ENCODE measurements at places on chromosomes 7 and 10.

DNA sequence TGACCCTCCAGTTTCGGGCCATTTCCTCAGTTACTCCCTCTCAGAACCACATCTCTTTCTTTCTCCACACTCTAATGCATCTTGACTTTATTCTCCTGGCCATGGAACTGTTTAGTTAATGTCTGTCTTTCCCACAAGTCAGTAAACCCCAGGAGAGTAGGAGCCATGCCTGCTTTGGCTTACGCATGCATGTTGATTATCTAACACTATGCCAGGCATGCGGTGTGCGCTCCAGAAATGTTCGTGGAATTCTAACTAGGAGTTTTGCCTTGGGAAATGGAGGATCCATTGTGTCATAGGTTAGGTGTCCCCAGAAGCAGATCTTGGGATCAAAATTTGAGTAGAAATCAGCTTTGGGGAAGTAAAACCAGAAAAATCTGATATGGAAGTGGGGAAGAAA, 308.9 kb downstream of the GRID1 start:
- no peak for DNase-seq

GRCh38 chr7:149468208-149468607, 7.3 kb upstream of the ZNF777 start:
- DNase-seq, result no peak

GRCh38 chr10:30233186-30233959, 115.7 kb downstream of the MTPAP start:
- no peak for DNase-seq

DNA sequence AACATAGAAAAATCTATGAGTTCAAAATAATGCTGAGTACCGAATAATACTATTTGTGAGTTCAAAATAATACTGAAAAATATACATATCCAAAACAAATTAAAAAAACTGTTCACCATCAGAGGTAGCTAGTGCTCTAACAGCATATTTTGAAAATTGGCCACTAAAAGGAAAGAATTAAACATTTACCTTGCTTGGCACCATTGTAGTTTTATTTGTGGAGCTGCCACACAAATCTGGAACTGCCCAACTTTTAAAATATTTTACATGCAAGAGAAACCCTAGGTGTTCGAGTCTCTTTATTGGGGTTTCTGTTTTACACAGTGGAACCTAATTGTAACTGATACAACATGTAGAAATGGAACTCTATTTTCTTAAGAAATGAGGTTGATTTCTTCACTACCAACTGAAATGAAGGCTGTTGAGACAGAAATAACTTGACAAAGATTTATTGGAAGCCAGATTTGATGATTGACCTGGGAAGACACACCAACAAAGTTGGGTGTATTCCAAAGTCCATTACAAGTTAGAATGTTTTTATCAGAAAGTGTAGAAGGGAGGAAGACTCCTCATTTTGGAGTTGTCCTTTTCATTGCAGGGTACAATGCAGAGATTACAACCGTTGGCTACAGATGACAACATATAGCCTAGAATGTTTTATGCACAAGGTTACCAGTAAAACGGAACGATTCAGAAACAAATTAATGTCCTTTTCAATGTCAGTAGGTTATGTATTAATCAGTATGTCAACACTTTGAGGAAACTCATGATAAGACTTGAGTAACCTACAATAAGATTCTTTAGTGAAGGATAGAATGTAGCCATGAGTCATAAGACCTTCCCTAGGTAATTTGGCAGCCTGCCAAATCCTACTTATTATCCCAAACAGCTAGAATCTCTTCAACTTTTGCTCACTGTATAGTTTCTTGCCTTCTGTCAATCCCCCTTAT, 73.8 kb upstream of the PAPSS2 start:
- DNase-seq, result no peak

DNA sequence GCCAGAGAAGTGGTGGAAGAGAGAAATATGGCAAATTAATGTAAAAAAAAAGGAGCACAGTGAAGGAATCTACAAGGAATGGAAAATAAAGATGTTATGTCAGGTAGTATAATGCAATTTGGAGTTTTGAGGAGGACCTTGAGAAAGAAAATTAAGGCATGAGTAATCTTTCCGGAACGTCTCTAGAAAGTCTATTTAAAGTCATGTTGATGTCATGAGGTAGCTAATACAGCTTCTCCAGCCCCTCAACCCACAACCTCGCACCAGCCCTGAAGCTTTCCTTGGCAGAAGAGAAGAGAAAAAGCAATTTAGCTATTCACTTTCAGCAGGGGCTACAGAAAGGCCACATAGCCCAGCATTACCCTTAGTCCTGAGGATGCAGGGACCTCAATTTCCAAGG, 22.5 kb downstream of the TRDMT1 start:
- no peak for DNase-seq

GRCh38 chr10:78327778-78328591, 294.3 kb downstream of the RPS24 start:
- DNase-seq, result no peak

GRCh38 chr10:24418532-24418931, 209.6 kb downstream of the KIAA1217 start:
- DNase-seq, result no peak

DNA sequence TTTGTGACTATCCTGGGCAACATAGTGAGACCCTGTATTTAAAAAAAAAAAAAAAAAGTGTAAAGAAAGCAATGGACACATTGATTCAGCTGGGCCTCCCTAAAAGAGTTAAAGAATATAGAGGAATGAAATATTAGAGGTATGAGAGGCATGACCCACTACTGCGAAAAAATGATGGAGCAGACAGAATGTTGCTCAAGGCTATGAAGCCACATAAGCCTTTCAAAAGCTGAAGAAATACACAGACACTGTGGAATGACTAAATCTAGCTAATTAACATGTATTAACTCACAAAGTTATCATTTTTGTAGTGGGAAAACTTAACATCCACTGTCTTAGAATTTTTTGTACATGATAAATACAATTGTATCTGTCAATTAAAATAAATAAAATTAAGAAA, 107.3 kb downstream of the HGF start:
- no peak for DNase-seq

Measured in CD4-positive, alpha-beta T cell (primary cell).